ENCODE measurements at places on chromosomes 3 and 15.

GRCh38 chr15:29589975-29590374 lies 232.3 kb downstream of the TJP1 start:
- DNase-seq, result no peak

DNA sequence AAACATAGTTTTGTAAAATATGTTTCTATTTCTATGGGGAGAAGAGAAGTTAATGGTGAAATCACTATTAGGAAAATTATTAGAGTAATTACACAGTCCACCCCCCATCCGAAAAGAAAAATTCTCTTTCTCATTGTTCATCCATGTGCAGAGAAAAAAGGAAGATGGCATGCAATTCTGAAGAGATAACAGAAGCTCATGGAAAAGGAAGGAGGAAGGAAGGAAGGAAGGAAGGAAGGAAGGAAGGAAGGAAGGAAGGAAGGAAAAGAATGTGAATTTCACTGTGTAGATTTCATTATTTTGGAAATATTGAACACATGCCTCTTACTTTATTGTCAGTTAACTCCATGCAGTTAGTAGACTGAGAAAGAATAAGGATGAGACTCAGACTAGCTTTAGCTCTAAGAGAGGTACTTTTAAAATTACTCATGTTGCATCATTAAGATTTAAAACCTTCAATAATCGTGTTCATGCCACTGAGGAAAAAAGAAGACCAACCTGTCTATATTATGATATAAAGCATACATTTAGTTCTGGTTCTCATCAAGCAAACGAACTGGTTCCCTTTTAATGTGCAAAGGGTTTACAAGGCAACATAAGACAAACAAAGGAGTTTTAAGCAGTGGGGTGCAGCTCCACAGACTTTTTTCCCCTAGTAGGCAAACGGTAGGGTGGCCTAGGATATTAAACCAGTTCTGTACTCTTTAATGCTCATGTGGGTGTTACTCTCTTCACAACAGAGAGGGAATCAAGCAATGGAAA lies 379.6 kb downstream of the FOXP1 start:
- no peak for DNase-seq

DNA sequence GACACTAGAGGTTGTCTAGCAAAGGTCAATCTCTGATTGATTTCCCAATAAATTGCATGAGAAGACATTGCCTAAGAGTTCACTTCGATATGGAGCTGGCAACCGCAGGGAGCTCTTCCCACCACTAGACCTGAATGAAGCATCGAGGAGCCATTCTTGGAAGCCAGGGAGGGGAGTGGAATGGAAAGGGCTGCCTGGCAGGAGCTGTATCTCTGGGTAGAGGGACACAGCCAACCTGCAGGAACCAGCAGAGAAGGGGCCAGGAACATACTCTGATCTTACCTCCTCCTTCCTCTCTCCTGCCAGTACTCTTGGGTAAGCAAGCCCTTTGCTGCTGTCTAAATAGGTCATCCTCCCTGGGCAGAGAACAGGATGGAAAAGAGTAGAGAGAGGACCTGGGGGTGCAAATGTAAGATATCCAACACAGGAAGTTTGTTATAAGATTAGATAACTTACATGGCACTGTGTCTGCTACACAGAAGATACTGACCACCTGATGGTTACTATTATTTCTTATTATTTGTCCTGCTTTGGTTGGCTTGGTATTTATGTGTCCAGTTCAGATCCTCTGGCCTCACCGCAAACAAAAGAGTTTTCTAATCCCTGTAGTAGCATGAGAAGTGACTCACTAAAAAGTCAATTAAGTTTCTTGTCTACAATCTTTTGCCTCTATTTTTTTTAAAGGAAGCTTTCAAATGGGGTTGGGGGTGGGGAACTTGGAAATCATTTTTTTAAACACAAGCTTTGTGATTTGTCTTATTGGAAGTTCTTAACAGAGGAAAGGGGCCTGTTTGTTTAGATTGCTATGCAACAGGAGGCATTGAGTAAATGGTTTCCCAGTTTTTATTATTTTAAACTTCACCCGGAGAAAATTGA lies 156.7 kb upstream of the TSC22D2 start:
- no peak for DNase-seq

DNA sequence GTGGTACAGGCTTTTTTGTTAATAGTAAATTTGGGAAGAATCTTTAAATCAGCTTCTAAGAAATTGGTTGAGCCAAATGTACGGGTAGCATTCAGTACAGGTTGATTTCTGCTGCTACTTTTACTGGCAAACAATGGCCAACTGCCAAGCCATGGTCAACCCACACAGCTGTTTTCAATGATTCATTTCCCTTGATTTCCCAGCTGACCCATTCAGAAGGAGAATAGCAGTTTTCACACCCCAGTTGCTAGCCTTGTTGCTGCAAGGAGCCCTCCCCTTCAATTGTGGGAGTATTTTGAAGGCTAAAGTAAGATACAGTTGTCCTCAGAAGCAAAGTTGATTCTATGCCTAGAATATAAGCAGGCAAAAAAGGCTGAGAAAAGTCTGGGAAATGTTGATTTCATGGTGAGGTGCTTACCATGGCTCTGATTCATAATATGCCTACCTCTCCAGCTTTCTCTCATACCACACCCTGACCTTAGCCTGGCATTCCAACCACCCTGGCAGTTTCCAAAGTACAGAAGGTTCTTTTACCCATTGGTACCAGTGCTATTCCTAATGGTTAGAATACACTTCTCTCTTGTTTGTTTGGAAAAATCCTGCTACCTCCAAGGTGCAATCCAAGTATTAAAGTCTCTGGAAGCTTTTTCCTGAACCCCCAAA lies 320.3 kb upstream of the TGFBR2 start:
- DNase-seq, result no peak

DNA sequence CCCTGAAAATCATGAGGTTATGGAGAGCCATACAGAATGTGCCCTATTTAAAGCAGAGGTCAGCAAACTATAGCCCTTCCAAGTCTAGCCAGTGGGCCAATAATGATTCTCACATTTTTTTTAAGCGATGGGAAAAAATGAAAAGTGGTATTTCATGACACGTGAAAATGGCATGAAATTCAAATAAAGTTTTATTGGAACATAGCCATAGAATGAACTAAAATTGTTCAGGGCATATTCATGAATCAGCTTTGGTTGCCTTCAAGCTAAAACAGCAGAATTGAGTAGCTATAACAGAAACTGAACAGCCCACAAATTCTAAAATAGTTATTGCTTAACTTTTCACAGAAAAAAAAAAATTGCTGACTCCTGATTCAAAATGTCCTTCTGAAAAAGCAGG lies 104.5 kb downstream of the TFG start:
- DNase-seq, result no peak

DNA sequence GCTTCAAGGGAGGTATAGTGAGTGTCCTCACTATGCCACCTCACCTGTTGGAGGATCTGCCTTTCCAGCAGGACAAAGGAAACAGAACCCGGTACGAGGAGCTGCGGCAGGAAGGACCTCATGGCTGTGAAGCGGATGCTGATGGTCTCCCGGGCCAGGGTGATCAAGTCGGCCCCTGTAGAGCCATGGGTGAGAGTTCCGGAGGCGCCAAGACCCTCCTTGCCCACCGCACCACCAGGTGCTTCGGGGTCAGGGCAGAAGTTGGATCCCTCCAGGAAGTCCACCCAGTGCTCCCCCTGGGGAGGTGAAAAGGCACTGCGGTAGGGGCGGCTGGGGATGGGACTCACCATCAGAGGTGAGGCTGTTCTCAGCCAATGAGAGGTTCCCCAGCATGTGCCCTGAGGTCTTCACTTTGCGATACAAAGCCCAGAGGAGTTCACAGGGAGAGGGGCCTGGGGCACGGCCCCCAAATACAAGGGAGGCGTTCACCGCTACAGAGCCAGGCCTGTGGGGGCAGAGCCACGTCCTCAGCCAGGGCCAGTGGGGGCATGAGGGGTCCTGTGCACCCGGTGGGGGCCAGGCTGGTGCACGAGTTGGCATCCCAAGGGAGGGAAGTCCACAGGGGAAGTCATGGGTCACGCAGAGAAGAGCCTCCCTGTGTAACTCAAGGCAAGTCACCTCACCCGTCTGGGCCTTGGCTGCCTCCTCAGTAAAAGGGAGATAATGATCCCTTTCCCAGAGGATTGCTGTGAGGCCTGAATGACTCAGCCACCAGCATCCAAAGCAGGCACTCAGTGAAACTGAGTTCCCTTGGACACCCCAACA lies 27.7 kb downstream of the C15orf39 start:
- DNase-seq, result no peak

DNA sequence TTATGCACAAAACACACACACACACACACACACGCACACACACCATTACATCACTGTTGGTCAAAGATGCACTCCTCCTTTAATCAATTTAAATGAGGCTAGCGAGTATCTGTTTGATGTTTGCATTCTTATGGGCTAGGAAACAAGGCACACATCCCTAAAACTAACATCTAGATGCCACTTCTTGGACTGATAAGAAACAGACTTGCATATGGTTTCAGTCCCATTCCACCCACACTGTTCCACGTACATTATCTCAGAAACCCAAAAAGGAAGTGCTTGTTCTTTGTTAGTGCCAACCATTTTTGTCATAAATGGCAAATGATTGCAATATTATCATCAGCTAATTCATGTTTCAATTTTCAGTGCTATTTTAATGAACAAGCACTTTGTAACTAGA lies 69.5 kb downstream of the CCR1 start:
- no peak for DNase-seq

DNA sequence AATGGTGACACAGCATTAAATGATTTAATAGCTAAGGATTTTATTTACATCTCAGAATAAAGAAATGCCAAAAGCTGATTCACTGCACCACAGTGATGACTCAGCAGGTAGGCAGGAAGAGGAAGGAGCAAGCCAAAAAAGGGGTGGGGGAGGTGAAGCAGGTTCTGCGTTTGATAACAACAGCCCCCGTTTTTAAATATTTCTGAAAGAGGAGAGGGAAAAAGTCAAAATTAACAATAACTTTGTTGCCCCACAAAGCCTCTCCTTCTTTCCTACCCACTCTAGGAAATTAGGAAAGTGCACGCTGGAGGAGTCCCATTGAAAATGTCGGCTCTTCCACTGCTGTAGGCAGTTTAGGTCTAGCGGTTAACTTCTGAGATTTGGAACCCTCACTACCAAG lies 9.9 kb upstream of the CCDC54 start:
- no peak for DNase-seq

DNA sequence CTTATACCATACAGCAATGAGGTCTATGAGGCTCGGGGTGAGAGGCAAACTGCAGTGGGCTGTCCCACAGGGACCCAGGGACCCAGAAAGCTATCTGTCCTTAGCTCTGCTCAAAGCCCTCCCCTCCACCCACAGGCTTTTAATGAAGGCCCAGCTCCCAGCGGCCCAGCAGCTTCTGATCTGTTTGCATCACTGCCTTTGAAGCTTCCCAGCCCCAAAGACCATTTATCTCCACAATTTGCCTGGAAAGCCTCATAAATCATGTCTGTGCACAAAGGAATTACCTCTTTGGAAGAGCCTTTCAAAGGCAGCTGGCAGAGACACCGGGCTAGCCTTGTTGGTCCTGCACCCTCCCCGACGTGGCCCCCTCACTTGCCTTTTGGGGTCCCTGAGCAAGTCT lies 123.9 kb downstream of the RAB11A start:
- DNase-seq, result no peak

GRCh38 chr3:14552717-14553116 lies 12.6 kb upstream of the GRIP2 start:
- no peak for DNase-seq

DNA sequence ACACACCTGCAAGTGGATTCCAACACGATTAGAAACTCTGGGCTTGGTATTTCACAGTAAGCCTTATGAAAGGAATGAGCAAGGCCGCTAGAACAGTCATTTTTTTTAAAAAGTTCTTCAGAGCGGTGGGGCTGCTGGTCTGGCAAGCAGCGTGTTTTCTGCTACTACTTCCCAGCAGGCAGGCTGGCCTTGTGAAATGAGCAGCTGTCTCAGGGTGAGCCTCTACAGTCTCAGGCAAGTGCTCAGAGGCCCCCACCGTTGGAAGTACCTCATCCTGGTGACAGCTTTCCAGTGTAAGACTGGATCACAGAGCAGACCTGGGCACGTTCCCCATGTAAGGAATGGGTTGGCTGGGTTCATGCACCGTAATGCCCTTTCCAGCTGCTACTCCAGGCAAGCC lies 119.2 kb downstream of the LRIG1 start:
- DNase-seq, result no peak

DNA sequence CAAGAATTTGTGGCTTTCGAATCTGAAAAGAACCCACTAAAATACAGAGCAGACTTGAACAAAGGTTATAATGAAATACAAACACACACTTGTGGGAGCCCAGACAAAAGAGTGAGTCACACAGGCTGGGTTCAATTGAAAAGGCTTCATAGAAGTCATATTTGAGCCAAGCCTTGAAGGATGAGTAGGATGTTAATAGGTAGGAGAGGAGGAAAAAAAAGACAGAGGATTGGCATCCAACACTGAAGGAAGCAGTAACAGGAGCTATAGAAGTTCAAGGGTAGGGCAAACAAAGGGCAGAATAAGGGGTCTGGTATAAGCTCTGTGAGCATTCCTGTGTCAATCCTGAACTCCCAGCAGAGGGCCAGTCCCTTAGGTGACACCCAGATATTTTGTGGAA lies 325.4 kb downstream of the FOXP1 start:
- no peak for DNase-seq

GRCh38 chr3:56681984-56682461 lies 1.0 kb downstream of the TASOR start:
- DNase-seq, result no peak

DNA sequence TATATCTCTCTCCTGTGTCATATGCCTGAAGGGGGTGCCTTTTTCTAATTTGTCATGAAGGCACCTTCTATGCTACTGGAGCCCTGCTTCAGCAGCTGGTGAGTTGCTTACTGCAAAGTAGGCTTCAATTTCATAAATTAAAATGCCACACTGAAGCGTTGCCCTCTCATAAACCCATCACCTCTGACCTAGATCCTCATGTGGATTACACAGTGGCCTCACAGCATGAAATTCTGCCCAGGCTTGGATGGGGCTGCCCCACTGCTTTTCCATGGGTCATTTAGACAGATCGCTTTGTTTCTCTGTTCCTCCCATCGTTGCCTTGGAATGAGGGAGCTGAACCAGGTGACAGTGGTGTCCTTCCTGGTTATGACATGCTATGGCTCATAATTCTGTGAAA lies 131.2 kb downstream of the RPL22L1 start:
- DNase-seq, result no peak

GRCh38 chr15:66955871-66956585 lies 109.4 kb upstream of the SMAD3 start:
- DNase-seq, result no peak

- DNase-seq, result no peak
Measured at GRCh38 chr3:106247902-106248684, 379.3 kb upstream of the CBLB start.

Data from activated CD4-positive, alpha-beta T cell treated with anti-CD3 and anti-CD28 coated beads for 4 hours (primary cell).